T1000 (cell line): ENCODE measurements at places on chromosomes 16 and 17.

DNA sequence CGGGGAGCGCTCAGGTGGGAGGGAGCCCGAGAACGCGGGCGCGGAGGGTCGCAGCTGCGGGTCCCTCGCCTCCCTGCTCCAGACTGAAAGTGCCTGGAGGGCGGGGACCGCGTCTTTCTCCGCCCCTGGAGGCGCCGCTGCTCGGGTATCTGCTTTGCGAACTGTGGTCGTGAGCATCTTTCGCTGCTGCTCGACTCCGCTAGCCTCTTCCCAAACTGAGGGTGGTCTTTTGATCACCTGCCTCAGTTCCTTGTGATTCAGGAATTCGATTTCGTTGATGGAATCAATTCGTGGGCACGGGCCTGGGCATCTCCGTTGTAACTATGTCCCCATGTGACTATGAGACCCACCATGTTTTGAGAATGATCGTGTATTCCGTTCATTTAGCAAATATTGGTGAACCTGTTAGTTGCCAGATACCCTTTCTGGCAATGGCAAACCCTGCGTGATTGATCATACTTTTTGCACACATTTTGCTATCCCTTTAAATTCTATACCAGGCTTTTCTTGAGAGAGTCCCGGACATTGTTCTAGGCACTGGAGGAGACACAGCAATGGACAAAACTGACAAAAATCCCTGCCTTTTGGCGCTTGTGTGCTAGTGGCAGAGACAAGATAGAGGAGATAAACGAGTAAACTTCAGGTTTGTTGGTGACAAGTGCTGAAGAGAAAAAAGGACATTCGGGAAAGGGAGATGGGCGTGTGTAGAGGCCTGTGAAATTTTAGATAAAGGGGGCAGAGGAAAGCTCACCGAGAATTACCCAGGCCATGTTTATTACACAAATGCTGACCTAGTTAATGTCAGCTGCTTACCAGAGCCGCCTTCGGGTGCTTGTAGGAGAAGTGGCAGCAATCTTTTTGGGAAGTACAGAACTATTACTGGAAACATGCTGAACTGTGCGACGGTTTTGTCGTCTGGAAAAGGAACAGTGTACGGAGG, 948 bp downstream of the UTP18 start:
- peak; percentile 65 for DNase-seq

- no peak for DNase-seq
These were observed 1629.5 kb upstream of the GOT2 start for GRCh38 chr16:60363566-60363965.

DNA sequence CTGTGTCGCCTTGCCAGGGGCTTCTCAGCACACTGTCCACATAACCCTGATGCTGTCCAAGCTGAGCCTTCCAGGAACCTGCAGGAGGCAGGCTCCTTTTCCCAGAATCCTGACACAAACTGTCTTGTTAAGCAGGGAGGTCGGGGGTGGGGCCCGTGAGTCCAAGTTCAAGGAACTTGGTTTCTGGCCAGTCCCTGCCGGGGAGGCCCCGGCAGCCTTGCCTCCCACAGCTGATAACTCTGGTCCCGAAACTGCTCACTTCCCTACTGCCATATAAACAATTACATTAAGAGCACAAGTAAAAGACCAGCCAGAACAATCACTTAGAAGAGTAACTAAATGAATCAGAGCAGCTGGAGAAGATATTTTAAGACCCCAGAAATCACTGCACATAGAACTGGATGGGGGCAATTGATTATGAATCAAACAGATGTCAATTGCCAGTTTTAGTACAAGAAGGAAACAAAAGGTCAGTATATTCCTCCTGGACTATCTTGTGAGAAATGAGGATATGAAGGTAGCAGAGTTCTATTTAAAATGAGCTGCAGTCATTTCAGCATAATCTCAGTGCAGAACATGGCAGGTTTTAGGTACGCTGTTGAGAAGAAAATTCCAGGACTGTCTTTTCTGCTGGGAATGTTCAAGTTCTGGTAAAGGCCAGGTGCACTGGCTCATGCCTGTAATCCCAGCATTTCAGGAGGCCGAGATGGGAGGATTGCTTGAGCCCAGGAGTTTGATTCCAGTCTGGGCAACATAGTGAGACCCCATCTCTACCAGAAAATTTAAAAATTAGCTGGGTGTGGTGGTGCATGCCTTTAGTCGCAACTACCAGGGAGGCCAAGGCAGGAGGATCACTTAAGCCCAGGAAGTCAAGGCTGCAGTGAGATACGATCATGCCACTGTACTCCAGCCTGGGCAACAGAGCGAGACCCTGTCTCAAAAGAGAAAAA, 169.8 kb downstream of the PITPNC1 start:
- DNase-seq: no peak

- DNase-seq: peak; percentile 34
These were observed at the start of gene DUS1L for GRCh38 chr17:82065638-82066303. DUS1L (minus strand) TSS chr17:82065804; CDS start chr17:82065059, 745 bp downstream.

- no peak for DNase-seq
These were observed 13.9 kb downstream of the CLUH start for GRCh38 chr17:2697611-2698162.
